ENCODE measurements at places on chromosomes 3 and 15. TPM values are rescaled to one million over a fixed set of nuclear protein-coding genes. Genes with fewer than 3 reads are reported as not detected.

ALPK3 gene
- total RNA-seq, result 6.9 TPM

GRCh38 chr3:196642434-196642833 is 2.9 kb downstream of the NRROS start:
- H3K27ac ChIP-seq, result no peak overlapping the region
- no peak for DNase-seq
- no peaks in the 10 kb centered on the region for H3K36me3 ChIP-seq
- H3K27me3 ChIP-seq, result peaks cover 18% of the 10 kb centered on the region

- no peaks in the 10 kb centered on the region for H3K4me1 ChIP-seq
- no peaks in the 10 kb centered on the region for H3K36me3 ChIP-seq
- no peak overlapping the region for H3K27ac ChIP-seq
- no peak for DNase-seq
- H3K27me3 ChIP-seq, result no peaks in the 10 kb centered on the region
These were observed 42.1 kb downstream of the IGF1R start for GRCh38 chr15:98690272-98690950.

GRCh38 chr15:60408463-60408981 is 10.7 kb upstream of the ANXA2 start:
- peak overlapping the region; percentile 50 for H3K4me3 ChIP-seq
- H3K27me3 ChIP-seq, result no peaks in the 10 kb centered on the region
- H3K4me1 ChIP-seq, result peaks cover 53% of the 10 kb centered on the region
- H3K36me3 ChIP-seq, result no peaks in the 10 kb centered on the region
- peak; percentile 94 for DNase-seq

DNA sequence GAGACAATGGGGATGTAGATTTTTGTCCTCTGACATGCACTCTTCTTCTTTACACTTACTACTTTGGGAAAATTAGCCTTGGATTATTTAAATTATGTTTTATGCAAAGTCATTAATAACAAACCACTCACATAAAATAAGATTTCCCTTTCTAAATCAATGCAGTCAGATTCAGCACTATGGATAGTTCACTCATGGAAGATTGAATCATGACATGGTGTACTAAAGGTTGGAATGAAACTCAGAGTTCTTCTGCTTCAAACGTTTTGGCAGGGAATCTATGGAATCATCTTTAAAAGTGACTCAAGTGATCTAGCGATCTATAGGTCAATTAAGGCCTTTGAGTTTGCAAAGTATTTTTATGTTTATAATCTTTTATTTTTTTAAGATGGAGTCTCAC is 154.3 kb downstream of the KCNMB2 start:
- H3K36me3 ChIP-seq, result no peaks in the 10 kb centered on the region
- DNase-seq, result no peak
- no peak overlapping the region for H3K27ac ChIP-seq
- H3K4me3 ChIP-seq, result no peak overlapping the region
- H3K27me3 ChIP-seq, result no peaks in the 10 kb centered on the region
